ENCODE measurements at places on chromosomes 2 and 18.
A peak's percentile ranks its signal among the peaks of the same experiment; 100 is the strongest.

DNA sequence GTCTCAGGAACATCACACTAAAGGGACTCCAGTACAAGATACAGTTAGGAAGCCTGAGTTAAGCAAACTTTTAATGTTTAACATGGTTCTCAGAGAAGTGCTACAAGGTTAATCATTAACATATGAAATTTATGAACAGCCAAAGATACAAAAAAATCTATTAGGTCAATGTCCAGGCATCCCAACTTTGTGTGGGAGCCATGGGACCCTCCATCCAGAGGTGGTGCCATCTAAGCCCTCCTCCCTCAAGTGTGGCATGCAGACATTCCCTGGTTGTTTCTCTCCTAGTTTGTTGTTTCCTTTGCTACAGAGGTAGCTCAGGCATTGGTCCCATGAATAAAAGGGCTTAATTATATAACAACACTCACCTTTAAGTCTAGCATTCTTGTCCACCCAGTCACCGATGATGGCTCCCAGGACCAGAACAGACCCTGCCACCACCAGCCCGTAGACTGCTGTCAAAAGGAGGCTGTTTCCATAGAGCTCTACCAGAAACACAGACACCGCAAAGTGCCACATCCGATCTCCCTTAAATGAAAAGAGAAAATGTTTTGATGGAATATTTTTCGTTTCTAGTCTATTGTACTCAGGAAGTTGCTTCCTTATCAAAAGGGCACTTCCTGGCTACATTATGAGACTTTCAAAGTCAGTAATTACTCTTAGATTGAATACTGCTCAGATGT, 5.7 kb downstream of the SLC40A1 start:
- no peak for DNase-seq

DNA sequence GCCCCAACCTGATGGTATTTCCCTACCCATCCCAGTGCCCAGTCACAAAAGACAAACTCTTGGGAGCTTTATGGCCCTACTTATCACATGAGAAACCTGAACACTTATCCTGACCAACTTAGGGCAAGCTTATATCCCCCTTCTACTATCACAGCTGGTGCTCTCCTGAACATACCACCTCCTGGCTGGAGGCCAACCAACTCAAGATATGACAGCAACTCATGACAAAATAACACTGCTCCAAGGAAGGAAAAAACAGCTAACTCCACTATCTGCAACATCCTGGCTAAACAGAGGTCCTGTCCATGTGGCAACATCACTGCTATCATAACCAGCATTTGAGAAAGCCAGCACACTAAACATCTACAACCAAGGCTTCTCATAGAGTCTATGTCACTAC, 20.9 kb upstream of the CLASP1 start:
- DNase-seq: no peak

DNA sequence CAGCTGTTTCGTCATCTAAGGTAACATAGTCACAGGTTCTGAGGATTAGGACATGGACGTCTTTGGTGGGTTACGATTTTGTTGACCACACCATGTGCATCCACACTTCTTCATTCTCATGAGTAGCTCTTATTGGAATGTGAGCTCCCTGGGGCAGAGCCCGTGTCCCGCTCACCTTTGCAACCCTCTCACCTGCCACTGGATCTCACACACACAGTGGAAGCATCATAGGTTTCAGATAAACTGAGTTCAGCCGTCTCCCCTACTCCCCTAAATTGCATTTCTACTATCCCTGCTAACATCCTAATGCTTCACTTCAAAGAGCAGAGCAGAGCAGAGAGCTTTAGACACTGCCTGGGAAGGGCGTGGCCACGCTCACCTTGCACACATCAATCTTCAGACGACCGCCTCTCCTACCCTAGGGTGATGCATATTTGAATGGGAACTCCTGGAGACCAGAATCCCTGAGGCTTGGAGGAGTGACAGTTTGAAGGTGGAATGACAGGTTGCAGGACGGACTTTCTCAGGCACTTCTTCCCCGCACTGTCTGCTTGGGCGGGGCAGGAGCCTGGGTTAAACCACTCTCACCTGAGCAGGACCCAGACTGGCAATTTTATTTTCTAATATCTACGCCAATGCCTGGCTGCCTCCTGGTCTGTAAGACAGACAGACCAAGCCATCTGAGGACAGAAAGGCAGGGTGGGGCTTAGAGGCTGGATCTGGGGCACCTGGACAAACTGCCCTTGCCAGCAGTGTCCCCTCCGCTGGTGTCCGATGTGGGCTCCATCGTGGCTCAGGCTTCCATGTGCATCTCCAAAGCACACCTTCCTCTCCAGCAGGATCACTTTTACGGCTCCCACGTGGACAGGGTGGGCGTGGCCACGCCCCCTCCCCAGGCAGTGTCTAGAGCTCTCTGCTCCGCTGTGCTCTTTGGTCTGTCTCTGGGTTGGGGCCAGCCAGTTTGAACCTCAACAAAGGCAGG, 229.5 kb upstream of the COPS8 start:
- no peak for DNase-seq

GRCh38 chr2:53475766-53476165, 291.8 kb upstream of the CHAC2 start:
- peak; percentile 68 for DNase-seq

DNA sequence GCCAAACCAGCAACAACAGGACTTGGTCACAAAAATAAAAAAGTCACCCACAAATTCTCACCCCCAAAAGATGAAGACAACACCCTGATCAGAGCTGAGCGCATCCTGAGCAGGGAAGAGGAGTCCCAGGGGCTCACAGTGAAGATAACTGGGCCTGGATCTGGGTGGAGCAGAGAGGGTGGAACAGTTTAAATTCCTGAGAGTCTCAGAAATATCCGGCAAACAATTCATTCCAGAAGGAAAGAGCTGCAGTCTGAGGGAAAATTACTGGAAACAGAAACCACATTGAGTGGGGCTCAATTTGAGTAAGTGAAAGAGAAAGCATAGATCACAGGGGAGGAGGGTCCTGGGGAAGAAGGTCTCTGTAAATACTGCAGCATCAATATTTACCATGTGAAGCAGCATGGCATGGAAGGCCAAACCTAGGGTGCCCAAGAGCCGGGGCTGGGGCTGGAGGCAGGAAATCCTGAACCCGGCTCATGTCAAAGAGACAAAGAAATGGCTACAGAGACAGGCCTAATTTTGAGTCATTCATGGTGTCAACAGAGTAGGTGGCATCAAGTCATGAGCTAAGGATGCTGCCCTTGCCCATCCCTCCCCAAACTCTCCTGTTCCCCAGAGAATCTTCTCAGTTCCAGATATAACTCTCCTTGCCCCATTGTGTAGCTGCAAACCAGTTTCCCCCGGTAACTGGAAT, 61.4 kb upstream of the ZBTB7C start:
- no peak for DNase-seq

DNA sequence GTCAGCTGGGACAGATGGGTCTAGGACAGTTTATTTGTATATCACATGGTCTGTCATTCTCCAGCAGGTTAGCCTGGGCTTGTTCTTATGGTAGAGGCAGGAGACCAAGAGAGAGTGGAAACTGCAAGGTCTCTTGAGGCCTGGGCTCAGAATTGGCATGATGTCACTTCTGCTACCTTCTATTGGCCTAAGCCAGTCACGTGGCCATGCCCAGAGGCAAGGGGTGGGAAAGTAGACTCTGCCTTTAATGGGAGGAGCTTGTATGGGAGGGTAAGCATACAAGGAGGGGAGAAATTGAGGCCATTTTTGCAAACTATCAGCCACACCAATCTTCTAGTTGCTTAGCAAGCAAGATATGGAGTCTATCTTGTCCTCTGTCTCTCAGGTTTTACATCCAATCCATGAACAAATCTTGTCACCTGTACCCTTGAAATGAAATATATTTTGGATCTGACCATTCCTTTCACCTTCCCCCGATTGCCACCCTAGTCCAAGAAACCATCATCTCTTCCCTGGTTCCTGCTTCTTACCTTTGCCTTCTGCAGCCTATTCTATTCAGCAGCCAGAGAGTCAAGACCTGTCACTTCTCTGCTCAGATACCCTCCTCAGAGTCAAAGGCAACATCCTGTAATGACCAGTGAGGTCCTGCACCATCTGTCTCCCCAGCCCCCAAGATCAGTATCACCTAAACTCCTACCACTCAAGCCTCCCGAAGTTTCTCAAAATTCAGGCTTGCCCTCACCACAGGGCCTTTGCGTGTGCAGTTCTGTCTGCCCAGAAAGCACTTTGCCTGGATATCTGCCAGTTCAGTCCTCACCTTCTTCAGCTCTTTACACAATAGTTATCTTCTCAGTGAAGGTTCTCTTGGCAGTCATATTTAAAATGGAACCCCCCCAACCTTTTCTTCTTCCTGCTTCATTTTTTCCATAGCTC, 240.0 kb downstream of the LOXHD1 start:
- DNase-seq: peak; percentile 29

DNA sequence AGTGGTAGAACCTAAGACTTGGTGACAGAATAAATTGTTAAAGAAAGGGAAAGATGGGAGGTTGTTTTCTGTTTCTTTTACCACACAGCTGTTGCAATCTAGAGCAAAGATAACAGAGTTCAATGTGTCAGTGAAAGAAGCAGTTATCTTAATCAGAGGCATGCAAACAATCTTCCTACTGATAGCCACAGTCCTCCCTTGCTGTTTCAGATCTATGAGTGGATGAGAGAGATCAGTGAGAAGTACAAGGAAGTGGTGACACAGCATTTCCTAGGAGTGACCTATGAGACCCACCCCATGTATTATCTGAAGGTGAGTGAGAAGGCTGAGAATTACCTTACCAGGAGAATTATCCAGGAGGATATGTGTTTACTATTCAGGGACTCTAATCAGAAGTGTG, 15.9 kb downstream of the CPO start:
- no peak for DNase-seq

DNA sequence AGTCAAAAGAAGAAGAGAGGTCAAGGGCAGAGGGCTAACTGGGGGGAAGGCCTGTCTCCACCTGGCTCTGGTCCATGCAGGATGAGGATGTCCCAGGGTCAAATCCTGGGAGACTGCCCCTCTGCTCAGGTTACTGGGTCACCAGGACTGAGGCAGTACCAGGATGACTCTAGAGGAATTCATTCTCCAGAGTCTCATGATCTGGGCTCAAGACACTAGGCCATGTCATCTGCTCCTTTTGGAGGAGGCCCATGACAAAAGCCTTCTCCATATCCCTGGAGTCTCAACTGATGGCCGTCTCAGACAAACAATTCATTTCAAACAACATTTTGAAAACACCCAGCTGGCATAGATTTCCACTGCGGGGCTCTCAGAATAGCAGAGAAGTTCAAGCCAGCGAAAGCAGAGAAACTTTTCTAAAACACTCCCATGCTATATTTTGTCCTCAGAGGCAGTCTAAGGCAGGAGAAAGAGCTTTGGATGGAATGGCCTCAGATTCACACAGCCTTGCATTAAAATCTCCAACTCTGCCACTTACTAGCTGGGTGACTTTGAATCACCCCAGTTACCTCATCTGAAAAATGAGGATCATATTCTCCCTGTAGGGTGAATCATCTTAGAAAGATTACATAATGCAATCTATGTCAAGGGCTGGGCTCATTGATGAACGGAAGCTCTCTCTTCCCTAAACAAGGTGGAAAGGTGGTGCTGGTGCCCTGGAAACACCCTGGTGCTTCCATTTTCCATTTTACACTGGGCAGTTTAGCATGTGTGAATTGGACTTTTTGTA, 48.8 kb upstream of the LCLAT1 start:
- peak; percentile 13 for DNase-seq

DNA sequence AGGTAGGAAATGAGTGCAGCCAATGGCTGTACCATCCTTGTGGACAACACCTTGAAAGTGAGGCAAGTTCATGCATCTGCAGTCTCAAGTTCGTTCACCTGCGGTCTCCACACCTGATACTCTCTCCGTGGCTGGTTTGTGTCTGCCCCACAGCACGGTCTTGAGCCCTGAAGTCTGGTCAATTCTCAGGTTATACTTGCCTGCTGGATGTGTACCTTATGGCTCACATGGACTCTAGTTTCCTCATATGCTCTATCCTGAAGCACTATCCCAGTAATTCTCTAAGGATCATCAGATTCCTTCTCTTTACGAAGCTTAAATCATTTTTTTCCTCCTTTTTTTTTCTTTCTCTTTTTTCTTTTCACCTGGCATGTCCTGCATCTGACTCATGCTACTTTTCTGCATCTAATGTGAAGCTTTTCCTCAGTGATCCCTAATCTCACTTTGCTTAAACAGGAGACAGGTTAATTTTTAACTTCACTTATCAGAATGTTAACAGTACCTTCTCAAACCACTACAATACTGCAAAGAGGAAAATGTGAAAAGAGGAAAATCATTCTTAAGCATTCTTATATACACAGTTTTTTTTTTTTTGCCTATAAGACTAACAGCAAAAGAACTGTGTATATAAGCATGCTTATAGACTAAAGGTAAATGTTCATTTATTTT, 511.2 kb downstream of the SOX11 start:
- no peak for DNase-seq

- no peak for DNase-seq
These were observed 31.5 kb downstream of the LBH start for GRCh38 chr2:30262716-30263309.

GRCh38 chr2:28627722-28628480, 123.7 kb upstream of the PPP1CB start:
- DNase-seq: no peak

GRCh38 chr2:142872882-142873724, 4.4 kb upstream of the KYNU start:
- DNase-seq: peak; percentile 97

GRCh38 chr2:117933884-117934354, 80.0 kb downstream of the CCDC93 start:
- no peak for DNase-seq

DNA sequence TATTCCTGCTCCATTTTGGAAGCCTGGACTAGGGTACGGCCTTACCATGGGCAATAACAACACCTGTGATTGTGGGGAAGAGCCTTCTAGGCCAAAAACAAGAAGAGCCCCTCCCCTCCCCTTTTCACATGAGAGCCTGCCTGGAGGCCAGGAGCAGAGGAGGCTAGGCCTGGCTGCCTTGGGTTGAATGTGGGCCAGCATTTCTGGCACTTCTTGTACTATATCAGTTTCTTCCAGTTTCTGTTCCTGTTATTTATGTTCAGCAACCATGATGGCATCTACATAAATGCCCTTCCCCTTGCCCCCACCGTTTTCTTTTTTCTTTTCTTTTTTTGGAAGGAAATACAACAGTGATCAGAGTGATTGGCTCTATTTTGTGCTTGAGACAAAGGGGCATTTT, 58.4 kb downstream of the KCTD18 start:
- no peak for DNase-seq

GRCh38 chr2:208268156-208268952, 2.3 kb downstream of the PIKFYVE start:
- no peak for DNase-seq

GRCh38 chr2:168015274-168015953, 232.0 kb downstream of the STK39 start:
- no peak for DNase-seq

DNA sequence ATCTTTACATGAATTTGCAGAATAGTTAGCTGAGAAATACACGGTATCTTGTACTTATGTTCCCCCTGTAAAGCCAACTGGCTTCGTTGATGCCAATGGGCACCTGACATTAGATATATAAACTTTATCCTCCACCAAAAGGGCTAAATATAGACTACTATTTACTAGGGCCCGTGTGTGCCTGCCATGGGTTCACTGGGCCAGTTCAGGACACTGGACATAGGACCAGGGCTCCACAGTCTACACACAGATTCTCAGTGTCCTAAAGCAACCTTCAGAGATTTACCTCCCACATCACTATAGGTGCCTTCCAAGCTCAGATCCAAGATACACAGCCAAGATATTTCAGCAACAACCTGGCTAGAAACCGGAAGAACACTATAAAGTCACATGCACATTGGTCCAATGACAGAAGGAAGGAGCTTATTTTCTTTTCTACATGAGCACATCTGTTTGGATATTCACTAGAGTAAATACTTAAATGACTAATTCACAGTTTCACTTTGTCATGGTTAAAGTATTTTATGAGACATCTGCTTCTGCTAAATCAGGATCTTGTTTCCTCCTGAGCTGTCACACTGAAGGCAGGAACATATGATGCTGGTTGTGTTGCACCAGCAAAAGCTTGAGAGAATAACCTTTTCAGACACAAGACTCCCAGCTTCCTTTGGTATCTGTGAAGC, 95.1 kb downstream of the MYO5B start:
- peak; percentile 72 for DNase-seq
